ENCODE measurements at places on chromosomes 2 and 18.

DNA sequence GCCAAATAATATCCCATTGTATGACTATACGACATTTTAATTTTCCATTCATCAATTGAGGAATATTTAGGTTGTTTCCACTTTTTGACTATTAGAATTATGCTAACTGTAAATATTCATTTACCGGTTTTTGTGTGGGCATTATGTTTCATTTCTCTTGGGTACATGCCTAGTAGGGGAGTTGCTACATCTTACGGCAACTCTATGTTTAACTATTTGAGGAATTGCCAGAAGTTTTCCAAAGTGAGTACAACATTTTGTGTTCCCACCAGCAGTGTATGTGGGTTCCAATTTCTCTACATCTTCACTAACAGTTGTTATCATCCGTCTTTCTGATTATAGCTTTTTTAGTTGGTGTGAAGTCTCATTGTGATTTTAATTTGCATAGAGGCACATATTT, 1.6 kb upstream of the KDSR start:
- no peak for DNase-seq

GRCh38 chr2:172119089-172119488, 16.4 kb upstream of the DLX2 start:
- DNase-seq, result no peak

- DNase-seq, result no peak
These were observed 52.6 kb downstream of the CXCR4 start for GRCh38 chr2:136065384-136065783.

DNA sequence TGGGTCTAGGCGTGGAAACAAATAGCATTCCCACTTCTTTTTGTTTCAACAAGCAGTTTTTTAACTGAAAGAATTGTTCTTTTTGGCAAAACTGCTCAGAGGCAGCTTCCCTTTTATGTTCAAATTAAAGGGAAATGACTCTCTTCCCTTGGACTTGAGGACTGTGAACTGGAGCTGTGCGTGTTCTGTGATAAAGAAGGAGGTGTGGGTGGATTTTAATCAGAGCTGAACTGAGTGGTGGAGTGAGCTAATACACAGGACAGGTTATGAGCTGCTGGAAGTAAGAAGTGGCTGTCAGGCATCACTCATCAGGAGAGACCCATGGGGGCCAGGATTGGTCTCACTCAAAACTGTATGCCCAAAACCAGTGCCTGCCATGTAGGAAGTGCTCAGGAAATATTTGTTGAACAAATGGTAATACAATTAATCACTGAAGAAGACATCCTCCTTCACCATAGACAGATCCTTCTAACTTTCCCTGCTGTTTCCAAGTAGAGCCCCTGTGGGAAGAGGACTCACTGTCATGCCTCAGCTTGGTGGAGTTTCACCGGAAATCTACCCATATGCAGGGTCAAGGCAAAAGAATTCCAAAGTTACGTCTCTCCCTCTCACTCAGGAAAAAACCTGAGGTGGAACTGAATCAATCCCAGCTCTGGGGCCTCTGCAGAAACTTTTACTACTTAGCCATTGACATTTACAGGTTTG, 55.9 kb downstream of the FEZ2 start:
- DNase-seq, result no peak
